ENCODE measurements at places on chromosomes 11 and 22.

DNA sequence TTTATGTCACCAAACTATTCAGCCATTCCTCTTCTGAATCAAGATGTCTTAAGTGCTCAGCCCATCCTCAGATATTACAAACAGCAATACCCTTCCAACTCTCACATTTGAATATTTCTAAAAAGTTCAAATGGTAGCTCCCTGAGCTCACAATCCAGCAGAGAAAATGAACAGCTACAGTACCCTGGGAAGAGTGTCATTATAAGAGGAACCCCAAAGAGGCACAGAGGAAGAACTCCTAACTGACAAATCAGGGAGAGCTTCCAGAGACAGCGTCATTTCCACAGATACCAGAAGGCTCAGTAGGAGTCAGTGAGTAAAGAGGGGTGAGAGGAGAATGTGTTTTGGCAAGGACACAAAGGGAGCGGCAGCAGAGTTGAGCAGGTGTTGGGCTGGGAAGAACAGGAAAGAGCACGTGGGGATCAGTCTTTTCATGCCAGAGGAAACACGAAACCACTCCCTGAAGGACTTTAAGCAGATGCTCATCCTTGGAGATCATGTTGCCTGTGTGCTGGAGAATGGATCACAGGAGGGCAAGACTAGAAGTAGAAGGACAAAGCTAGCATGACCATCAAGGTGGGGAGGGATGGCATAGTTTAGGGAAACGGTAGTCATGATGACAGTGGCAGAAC, 4.3 kb downstream of the CLTCL1 start:
- no peak for DNase-seq

DNA sequence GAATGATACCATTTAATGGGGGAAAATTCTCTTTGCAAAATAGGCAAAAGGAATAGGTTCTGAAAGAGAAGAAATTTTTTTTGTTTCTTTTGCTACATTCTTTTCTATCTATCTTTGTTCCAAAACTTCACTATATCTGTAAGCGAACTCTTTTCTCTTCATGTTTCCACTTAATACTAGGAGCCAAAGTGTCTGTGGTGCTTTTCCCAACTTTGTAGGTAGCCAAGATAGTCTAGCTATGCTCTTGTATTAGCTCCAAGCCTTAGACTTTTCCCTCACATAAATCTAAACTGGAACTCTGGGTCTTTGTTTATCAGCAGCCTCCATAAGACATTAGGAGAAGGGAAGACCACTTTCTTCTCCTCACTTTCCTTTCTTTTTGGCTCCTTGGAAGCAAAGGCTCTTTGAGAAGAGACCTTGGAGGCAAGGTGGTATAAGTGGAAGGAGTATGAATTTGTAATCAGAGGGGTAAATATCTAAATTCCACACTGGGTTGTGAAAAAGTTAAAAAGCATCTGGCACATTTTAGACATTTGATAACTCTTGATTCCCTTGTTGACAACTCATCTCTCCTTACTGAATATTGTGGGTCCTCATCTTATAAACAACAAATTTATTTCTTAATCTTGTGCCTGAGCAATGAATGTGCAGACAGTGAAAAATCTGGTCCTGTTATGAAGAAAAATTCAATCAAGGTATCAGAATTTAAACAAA, 130.0 kb downstream of the EHF start:
- no peak for DNase-seq

- no peak for DNase-seq
Measured at GRCh38 chr11:13942971-13943381, 19.5 kb upstream of the SPON1 start.

DNA sequence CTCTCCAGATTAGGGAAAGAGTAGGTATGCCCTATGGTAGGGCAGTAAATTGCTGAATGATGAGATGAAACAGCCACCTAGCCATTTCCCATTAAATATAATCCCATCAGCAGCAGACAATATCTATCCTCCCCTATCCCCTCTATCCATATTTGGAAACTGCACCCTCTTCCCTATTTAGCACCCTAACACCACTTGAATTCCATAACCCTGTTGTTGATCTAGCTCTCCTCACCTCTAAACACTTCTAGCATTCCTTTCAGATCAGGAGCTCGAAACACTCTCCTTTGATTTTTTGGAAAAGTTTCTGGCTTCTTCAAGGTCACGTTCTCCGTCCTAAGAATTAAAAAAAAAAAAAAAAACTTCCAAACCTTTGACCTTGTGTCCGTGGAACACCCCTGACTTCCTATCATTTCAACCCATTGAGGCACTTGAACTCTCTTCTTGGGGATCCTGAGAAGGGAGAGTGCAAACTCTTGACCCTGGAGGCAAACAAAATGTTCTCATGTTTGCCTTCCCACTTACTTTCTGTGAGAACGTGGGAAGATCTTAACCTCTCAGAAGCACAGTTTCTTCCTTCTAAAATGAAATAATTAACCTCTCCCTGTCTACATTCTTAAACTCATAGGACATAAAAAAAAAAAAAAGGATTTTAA, 19.0 kb downstream of the TRIM5 start:
- no peak for DNase-seq

- no peak for DNase-seq
Measured at GRCh38 chr11:74147199-74147929, 23.4 kb downstream of the C2CD3 start.

- DNase-seq = no peak
Measured at GRCh38 chr22:23744001-23744400, 6.9 kb downstream of the ZNF70 start.

DNA sequence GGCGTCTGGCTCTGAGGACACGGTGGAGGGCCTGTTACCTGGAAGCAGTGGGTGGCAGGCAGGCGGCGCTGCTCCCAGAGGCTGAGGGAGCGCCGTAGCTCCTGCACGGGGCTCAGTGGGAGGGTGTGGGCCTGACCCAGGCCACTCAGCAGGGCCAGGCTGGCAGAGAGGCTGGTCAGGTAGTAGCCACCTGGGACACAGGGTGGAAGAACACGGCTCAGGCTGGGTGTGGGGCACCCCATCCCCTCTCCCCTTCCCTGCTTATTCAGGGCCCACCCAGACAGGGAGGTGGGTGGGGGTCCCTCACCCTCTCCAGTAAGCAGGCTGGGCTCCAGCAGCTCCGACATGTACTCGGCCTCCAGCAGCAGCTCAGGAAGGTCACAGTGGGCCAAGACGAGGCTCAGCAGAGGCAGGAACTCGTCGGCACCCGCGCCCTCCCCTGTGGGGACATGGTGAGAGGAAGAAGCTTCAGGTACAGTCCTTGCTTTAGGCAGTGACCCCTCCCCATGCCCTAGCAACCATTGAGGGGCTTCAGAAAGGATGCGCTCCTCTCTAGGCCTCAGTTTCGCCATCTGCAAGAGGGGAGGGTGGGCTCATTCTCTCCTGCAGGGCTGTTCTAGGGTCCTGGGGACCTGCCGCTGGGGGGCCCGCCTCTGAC, 2.9 kb downstream of the RIN1 start:
- no peak for DNase-seq

DNA sequence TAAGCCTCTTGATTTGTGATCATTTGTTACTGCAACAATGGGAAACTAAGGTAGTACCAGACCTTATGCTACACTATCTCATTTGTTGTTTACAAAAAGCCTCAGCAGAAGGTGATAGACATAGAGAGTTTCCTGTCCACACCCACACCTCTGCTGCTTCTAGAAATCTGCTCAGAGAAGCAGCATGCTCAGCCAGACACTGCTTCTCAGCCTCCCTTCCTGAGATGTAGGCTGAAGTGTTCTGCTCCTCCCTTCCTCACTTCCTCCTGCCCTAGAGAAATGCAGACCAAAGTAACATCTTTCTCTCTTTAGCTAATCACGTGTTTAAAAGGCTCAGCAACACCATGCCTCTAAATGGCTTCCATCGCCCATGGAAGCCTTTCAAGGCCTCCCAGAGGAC, 88.4 kb downstream of the SLC1A2 start:
- no peak for DNase-seq

GRCh38 chr11:124938206-124938765, 2.4 kb upstream of the HEPACAM start:
- no peak for DNase-seq

- no peak for DNase-seq
Measured at GRCh38 chr11:41189701-41190436, 269.6 kb downstream of the LRRC4C start.

GRCh38 chr11:86784241-86784681, 16.1 kb upstream of the PRSS23 start:
- DNase-seq = no peak

- DNase-seq = no peak
Measured at GRCh38 chr11:22347857-22348487, 9.8 kb downstream of the SLC17A6 start.

DNA sequence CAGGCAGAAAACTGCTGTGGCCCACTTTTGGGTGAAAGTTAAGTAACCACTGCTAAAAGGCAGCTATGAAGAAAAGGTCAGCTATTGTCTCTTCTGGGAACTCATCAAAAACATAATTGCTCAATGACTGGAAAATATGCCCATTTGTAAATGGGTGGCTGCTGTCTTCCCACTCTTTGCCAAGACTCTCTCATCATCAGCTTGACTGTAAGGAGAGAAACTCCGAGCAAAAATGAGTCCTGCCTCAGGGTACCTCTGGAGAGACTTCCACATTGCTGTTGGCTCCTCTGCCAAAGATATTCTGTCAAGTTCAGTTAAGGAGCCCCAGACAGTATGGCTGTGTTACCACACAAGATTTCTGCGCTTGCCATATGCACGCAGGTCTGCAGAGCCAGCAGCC, 138.7 kb downstream of the BBOX1 start:
- DNase-seq = no peak

DNA sequence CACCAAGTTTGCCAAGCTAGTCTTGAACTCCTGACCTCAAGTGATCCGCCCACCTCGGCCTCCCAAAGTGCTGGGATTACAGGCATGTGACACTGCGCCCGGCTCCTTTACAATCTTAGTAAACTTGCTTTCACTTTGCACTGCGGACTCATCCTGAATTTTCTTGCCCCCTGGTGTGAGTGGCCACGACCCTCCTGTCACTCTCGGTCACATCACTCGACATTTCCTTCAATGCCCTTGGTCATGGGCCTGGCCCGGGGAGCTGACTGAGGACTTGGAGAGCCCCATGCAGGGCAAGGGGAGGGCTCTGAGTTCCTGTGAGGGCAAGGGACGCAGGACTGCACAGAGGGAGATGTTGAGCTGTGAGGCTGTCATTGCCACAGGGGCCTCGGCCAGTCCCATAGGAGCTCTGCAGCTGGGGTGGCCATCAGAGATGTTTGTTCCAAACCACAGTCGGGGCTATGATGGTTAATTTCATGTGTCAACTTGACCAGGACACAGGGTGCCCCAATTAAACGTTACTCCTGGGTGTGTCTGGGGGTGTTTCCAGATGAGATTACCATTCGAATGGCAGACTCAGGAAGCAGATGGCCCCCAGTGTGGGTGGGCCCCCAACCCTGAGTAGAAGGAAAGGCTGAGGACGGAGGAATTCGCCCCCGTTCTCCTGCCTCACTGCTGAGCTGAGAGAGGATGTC, 21.2 kb downstream of the A4GALT start:
- no peak for DNase-seq

DNA sequence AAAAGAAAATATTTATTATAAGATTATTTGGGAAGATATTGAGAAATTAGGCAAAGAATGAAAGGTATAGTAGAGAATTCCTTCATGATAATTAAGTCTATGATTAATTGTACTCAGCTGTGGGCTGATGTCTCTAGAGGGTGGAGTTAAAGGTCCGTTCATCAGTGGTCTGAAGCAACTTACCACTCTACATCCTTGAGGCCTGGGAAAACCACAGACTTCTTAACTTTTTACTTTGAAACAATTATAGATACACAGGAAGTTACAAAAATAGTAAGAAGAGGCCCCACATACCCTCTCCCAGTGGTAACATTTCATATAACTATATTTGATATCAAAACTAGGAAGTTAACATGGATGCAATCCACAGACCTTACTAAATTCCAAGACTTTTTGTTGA, 167.0 kb upstream of the NECTIN1 start:
- no peak for DNase-seq

GRCh38 chr11:95092549-95093324, 3.1 kb downstream of the ENDOD1 start:
- no peak for DNase-seq

- DNase-seq = no peak
Measured at GRCh38 chr22:26075251-26075650, 94.0 kb upstream of the SEZ6L start.

DNA sequence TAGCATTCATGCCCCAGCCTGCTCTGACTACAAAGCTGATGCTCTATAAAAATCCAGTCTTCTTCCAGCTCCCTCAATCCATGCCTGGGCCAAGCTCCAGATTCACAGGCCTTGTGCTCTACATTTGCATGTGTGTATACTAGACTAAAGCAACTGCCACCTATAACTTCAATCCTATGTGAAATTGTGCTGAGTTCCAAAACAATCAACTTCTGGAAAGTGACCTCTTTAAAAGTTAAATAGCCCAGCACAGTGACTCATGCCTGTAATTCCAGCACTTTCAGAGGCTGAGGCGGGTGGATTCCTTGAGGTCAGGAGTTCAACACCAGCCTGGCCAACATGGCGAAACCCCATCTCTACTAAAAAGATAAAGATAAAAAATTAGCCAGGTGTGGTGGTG, 114.3 kb upstream of the ZC3H12C start:
- no peak for DNase-seq

- DNase-seq = peak; percentile 66
Measured at GRCh38 chr11:73326929-73327811, 19.1 kb downstream of the ARHGEF17 start.

DNA sequence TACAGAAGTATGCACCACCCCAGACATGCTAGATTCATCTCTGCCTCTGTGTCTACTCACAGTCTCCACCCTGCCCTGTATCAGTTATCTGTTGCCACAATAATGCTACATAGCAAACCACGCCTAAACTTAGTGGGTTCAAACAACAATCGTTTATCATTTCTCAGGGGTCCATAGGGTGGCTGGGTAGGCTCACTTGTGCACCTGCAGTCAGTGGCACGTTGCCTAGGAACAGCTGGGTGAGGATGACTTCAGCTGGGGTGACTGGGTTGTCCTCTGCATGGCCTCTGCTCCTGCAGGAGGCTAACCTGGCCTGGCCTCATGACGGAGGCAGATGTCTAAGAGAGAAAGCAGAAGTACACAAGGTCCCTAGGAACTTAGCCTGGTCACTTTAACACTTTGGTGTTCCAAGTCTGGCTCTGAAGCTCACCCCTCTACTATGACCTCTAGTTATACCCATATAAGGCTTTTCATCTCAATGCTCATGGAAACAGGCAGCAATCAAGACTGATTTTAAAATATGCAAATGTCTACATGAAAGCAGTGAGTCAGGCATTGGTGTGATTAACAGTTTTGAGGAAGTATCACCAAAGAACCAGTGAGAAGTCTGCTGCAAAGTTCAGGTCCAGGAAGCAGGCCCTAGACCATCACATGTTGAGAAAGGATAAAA, 10.7 kb downstream of the OLFML1 start:
- DNase-seq = peak; percentile 78

- DNase-seq = no peak
Measured at GRCh38 chr11:35061516-35062440, 77.2 kb upstream of the CD44 start.

DNA sequence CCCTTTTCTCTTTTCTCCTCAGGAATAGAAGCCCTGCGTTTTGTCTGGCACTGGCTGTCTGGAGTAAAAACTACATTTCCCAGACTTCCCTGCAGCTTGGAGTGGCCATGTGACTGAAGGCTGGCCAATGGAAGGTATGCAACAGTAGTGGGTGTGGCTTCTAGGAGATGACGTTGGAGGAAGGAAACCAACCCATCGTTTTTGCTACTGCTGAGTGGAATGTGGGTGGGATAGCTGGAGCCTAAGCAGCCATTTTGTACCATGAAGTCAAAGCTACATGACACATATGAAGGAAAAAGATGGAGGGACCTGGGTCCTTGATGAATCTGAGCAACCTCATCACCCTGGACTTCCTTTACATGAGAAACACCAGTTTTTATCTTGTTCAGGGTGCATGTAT, 19.6 kb downstream of the FGF3 start:
- DNase-seq = no peak

Measured in GM06990 (cell line).